Myocyte (in vitro differentiated cells): ENCODE measurements at places on chromosomes 6 and 20. TPM values are rescaled to one million over a fixed set of nuclear protein-coding genes. Genes with fewer than 3 reads are reported as not detected.

NUP153 gene
- total RNA-seq = 31.0 and 32.5 TPM in 2 replicates

ATP5F1E gene
- 24.7 and 29.0 TPM in 2 replicates for total RNA-seq

CDH26 gene
- 0.10 and 0.19 TPM in 2 replicates for total RNA-seq

DYNLT2 gene
- total RNA-seq = 3.0 and 3.1 TPM in 2 replicates

MUC21 gene
- not detected in 2 replicates for total RNA-seq

STK4 gene
- 11.3 and 11.4 TPM in 2 replicates for total RNA-seq

SASH1 gene
- total RNA-seq = 23.9 and 39.4 TPM in 2 replicates

MGME1 gene
- 10.9 and 11.3 TPM in 2 replicates for total RNA-seq

SLC32A1 gene
- not detected in 2 replicates for total RNA-seq

IL17F gene
- total RNA-seq = not detected in 2 replicates

OTOR gene
- not detected in 2 replicates for total RNA-seq

GLYATL3 gene
- not detected in 2 replicates for total RNA-seq

PRSS16 gene
- not detected in 2 replicates for total RNA-seq

TSBP1 gene
- total RNA-seq = not detected in 2 replicates

GPSM3 gene
- total RNA-seq = 0.27 TPM in 1 of 2 replicates, not detected in the other

TRIM40 gene
- total RNA-seq = not detected in 2 replicates

DACT2 gene
- total RNA-seq = not detected in 2 replicates

MRPS10 gene
- 73.5 and 102 TPM in 2 replicates for total RNA-seq

ACTL10 gene
- 0.10 TPM in 1 of 2 replicates, not detected in the other for total RNA-seq

BPIFB4 gene
- not detected in 2 replicates for total RNA-seq

EMILIN3 gene
- total RNA-seq = not detected in 2 replicates

TNFRSF6B gene
- 4.9 and 5.2 TPM in 2 replicates for total RNA-seq

ZBTB9 gene
- total RNA-seq = 3.6 and 5.2 TPM in 2 replicates
